Putamen (tissue), 1 donor: ENCODE measurements at places on chromosomes 6 and 20.

DNA sequence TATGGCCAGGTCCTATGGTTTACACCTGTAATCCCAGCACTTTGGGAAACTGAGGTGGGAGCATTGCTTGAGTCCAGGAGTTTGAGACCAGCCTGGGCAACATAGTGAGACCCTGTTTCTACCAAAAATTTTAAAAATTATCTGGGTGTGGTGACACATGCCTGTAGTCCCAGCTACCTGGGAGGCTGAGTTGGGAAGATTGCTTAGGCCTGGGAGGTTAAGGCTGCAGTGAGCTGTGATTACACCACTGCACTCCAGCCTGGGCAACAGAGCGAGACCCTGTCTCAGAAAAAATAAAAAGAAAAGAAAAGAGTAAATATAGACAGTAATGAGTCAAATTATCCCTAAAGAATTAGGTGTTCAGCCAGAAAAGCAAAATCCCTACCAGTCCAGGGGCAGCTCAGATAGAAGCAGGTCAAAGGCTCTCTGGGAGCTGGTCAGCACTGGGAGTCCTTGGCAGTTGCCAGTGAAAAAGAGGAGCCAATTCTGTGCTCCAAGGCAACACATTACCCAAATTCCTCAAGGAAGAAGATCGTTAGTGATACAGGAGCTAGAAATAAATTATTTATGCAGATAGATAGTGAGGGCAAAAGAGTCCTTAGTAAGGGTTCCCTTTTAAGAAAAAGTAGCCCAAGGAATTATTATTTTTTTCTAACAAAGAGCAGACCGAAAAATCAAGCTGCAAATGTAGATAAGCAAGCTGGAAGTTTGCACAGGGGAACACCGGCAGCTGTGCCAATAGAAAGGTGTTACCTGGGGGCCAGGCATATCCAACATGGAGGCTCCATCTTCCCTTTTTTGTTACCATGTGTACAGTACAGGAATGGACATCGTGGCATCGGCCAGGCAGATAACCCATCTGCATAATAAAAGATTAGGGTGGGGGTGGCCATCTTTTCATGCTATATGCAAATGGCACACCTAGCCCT lies 31.4 kb upstream of the SEC63 start:
- DNase-seq: no peak

DNA sequence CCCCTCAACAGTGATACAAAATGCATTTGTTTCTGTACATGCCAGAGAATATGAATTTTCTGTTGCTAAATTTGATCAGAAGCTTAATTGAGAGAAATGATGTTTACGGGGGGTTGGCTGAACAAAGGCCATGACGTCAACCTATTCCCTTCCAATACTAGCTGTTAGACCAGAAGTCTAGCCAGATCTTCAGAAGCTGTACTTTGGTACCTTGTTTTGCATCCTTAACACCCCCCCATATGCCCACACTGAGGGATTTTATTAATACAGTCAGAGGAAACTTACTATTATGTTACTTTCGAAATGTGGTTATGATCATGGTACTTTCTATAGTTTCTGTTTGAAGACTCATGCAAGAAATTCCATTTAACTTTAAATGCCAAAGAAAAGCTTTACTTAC lies 3.1 kb downstream of the NCOA7 start:
- no peak for DNase-seq

DNA sequence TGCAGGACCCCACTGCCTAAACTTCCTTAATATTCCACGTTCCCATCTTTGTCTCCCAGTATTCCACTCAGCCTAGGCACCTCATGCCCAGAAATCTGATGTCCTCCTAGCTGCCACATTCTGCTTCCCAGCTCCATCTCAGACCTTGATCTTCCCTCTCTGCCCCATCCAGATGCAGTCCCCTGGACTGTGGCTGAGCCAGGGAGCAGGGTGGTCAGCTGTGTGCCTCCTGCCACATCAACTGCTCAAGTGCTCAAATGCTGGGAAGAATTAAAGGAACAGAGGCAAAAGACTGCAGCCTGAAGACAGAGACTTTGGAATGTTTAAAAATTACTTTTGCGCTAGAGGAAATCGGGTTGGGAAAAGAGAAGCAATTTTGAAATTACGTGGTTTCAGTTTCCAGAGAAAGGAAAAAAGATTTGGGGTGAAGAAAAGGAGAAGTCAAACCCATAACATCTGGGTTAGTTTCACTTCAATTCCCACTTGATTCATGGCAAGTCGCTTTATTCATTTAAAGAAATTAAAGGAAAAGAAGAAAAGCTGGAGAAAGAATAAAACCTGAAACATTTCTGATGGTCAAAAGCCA lies 704.8 kb downstream of the PTPRT start:
- DNase-seq: peak; percentile 9

DNA sequence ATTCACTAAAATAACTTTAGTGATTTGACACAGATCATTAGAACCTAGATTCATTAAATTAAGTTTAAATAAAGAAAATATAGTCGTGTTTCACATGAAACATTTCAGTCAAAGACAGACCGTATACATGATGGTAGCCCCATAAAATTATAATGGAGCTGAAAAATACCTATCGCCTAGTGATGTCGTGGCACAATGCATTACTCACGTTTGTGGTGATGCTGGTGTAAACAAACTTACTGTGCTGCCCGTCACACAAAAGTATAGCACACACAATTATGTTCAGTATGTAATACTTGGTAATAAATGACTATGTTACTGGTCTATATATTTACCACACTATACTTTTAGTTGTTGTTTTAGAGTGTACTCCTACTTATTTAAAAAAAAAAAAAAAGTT lies 17.3 kb downstream of the DST start:
- no peak for DNase-seq

GRCh38 chr6:135498185-135498841 lies 773 bp upstream of the AHI1 start:
- peak; percentile 70 for DNase-seq

GRCh38 chr6:151240791-151241642 lies 1.2 kb downstream of the AKAP12 start:
- DNase-seq: peak; percentile 61

- DNase-seq: no peak
These were observed 53.7 kb upstream of the STX16 start for GRCh38 chr20:58597249-58597891.

GRCh38 chr20:9930142-9930541 lies 91.3 kb upstream of the PAK5 start:
- no peak for DNase-seq

- DNase-seq: peak; percentile 9
These were observed 805 bp upstream of the STX16 start for GRCh38 chr20:58650181-58650775.

- no peak for DNase-seq
These were observed 55.7 kb upstream of the TINAG start for GRCh38 chr6:54252496-54252895.

DNA sequence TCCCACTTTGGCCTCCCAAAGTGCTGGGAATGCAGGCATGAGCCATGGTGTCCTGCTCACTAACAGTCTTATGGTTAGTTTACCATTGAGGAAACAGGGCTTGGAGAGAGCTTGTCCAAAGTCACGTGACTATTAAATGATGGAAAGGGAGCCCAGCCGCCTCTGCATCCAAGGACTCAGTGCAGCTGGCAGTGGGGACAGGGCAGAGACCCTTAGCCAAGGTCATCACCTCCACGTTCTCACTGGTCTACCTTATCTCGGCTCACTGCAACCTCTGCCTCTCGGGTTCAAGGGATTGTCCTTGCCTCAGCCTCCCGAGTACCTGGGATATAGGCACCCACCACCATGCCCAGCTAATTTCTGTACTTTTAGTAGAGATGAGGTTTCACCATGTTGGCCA lies 109.3 kb downstream of the SLC23A2 start:
- no peak for DNase-seq

GRCh38 chr20:63739130-63740069 lies at the start of gene SLC2A4RG:
TSS of gene SLC2A4RG (plus strand) at chr20:63739776. CDS start at chr20:63739913, 137 bp downstream.
- peak; percentile 86 for DNase-seq
